Stimulated activated naive CD8-positive, alpha-beta T cell treated with anti-CD3 and anti-CD28 coated beads, Interleukin-15, amount 100 ng/mL, for 72 hours (primary cell): ENCODE measurements at places on chromosomes 4 and X.

DNA sequence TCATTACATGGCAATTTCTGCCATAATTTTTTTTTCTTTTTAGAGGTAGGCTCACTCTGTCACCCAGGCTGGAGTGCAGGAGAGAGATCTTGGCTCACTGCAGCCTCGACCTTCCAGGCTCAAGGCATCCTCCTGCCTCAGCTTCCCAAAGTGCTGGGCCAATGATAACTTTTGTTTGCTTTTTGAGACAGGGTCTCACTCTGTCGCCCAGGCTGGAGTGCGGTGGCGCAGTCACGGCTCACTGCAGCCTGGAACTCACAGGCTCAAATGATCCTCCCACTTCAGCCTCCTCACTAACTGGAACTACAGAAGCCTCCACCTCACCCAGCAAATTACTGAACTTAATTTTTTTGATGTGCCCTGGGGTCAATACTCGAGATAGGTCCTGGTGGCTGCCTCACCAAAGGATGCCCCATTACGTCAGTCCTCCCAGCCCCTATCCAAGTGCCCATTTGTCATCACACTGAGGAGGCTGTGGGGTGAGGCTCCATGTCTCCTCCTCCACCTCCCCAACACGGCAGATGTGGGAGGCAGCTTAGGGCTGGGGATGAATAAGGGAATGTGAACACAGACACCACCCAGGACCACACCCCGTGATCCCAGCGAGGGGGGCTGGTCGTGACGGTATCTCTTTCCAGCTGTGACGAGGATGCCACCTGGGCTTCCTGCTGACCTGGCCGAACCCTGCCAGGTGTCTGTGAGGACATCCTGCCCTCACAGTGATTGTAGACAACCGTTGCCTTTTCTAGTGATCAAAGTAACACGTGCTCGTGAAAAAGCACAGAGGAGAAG is 12.4 kb upstream of the NKX1-1 start:
- DNase-seq, result no peak

GRCh38 chr4:73404042-73404441 is at the start of gene ALB:
Gene ALB, plus strand, starts transcription at chr4:73404287. Its CDS starts 41 bp downstream, at chr4:73404328.
- DNase-seq, result no peak

DNA sequence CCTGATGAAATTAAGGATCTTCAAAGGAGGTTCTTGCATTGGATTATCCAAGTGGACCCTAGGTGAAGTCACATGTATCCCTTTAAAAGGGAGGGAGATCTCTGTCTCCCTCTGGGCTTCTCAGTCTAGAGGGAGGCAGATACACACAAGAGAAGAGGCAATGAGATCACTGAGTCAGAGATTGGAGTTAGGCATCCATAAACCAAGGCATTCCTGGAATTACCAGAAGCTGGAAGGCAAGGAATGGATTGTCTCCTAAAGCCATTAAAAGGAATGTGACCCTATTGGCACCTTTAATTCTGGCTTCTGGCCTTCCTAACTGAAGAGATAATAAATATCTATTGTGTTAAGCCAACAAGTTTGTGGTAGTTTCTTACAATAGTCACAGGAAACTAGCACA is 383.2 kb downstream of the PACRGL start:
- no peak for DNase-seq

DNA sequence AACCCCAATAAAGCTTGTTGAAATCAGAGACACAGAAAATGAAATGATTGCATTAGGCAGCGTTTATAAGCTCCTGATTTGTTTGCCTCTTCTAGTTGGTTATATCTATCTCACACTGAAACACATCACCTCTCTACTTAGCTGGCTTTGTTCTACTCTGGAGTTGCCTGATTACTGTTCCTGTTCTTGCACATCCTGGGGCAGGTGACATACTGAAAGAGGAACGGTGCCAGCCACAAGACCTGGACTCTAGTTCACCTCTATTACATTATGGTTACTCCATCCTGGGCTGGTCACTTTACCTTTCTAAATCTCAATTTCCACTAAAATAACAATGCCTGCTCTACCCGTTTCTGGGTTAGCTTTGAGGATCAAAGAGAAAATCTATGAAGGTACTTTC is 47.9 kb downstream of the TRIM2 start:
- DNase-seq, result no peak

- DNase-seq, result no peak
Measured at GRCh38 chrX:52425775-52426174, 57.0 kb downstream of the XAGE2 start.

- DNase-seq, result no peak
Measured at GRCh38 chr4:1369479-1370079, 22.6 kb downstream of the UVSSA start.

GRCh38 chrX:31021537-31021936 is 50.3 kb downstream of the FTHL17 start:
- no peak for DNase-seq

- no peak for DNase-seq
Measured at GRCh38 chr4:83281307-83281706, 3.3 kb downstream of the COQ2 start.

DNA sequence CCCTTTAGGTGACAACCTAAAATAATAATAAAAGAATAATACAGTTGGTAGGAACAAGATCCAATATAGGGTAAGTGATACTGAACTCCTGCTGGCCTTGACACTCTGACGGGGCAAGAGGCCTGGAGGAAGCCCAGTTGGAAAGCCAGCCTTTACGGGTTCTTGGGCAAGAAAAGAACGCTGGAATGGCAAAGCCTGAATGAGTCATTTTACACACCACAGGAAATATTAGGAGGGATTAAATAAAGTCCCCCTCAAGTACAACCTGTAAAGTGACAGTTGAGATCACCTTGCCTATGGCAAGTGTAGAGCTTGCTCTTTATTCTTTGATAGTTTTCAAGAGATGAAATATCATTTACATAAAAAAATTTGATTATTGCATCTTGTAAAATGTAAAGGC is 244.5 kb upstream of the TLL1 start:
- DNase-seq, result no peak

- no peak for DNase-seq
Measured at GRCh38 chrX:129091097-129091496, 432.2 kb downstream of the SMARCA1 start.

DNA sequence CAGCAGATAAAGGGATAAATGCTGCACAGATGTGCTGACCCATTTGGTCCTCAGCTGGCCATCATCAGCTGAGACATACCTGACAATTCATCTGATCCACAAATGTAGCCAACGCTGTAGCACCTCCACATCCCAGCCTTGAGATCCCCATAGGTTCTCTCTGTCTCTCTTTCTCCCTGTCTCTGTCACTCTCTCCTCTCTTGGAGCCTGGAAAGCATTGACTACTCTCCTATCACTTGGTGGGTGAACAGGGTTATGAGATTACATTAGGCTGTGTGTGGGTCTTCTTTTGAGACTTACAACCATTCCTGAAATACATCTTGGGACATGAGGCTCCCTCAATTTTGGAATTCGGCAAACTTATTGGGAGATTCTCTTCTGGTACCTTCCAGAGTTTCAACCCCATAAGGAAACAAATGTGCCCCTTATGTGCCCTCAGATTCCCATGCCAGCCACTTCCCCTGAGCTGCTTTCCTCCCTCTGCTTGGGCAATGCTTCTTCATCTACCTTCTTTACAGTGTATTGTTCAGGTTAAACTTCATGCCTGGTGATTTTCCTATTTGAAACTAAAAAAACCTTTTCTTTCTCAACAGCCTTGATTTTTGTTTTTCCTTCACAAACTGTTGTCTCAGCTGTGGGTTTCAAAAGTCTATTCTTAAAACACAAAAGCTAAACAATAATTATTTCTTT is 29.1 kb upstream of the FGF2 start:
- no peak for DNase-seq

- no peak for DNase-seq
Measured at GRCh38 chrX:2875798-2876399, 47.2 kb downstream of the GYG2 start.

DNA sequence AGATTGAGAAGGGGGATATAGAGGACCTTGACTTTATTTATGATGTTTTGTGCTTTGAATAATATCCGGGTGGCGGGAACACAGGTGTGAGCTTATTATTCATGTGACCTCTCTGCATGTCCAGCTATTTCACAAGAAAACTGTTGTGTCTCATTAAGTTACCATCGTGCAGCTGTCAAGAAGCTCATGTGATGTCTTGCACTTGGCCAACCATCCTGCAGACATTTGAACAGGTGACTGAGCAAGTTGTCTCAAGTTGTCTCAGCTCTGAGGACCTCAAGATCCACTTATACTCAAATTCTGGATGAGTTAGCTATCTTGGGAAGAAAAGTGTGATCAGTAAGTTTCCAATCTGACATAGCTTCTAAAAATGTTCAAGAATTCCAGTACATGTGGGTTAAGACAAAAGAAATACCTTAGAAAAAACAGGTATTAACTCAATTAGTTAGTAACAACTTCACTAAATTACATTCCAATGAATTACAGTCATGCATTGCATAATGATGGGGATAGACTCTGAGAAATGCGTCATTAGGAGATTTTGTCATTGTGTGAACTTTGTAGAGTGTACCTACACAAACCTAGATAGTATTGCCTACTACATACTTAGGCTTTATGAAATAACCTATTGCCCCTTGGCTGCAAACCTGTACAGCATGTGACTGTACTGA is 462.2 kb downstream of the INPP4B start:
- no peak for DNase-seq
